ENCODE measurements at places on chromosomes 11 and 22.

DNA sequence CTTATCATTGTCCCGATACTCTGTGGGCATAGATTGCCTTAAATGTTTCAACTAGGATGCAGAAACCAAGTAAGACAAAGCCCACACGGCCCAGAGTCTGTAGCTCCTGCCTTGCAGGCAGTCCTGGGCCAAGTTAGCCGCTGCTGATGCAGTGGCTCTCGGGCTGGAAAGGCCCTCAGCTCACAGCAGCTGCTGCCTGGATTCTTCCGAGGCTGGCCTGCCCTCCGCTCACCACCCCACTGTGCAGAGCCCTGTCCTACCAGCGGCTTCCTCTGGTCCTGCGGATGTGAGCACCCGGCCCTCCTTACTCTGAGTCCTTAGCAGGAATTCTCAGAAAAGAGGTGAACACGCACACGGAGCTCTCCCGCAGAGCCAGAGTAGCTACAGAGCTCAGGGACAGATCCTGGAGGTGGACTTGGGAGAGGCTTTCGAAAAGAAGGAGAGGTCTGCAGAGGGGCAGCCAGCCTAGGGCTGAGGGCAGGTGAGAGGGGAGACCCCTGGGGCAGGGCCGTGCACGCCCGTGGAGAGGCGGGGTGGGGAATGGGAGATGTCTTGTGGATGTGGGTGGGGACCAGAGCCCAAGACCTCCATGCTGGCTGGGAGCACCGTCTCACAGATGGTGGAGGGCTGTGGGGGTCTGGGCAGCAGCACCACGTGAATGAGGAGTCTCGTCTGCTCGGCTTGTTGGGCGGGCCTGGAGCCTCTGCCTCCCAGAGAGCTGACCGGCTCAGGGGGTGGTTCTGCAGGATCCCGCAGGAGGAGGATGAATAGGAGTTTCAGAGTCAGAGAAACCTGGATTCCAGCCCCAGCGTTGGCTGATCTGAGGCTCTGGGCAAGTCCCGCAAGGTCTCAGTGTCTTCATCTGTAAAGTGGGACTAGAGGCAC, 117.4 kb upstream of the B3GAT1 start:
- DNase-seq = no peak

DNA sequence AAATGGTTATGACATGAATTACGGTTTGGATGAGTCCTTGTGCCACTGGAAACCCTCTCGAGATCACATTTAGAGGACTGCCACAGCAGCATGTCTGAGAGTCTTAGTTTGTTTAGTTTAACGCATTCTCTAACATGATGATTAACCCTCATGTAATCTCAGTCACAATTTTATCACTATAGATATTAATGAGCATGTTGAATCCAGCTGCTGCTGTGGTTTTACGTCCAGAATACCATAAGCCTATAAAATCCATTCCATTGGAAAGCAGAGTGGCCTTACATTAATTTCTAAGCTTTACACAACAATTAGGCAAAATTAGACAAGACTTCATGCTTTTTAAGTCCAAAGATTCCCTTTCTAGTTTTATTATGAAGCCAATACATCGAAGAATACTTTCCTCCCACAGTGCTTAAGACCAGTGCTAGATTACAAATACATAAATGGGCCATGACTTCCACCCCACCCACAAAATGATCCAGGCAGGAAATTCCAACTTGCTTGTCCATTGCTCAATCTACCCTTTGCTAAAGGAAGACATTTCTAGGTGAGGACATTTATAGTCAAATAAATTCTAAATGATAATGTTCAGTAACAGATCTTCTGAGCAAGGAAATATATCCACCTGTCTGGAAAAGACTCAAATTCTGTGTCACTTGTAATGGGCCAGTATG, 3.5 kb upstream of the ELMOD1 start:
- no peak for DNase-seq

GRCh38 chr11:84564180-84564866, 1062.8 kb downstream of the DLG2 start:
- peak; percentile 10 for DNase-seq

- no peak for DNase-seq
These were observed 2.6 kb downstream of the NAP1L4 start for GRCh38 chr11:2989551-2989950.

DNA sequence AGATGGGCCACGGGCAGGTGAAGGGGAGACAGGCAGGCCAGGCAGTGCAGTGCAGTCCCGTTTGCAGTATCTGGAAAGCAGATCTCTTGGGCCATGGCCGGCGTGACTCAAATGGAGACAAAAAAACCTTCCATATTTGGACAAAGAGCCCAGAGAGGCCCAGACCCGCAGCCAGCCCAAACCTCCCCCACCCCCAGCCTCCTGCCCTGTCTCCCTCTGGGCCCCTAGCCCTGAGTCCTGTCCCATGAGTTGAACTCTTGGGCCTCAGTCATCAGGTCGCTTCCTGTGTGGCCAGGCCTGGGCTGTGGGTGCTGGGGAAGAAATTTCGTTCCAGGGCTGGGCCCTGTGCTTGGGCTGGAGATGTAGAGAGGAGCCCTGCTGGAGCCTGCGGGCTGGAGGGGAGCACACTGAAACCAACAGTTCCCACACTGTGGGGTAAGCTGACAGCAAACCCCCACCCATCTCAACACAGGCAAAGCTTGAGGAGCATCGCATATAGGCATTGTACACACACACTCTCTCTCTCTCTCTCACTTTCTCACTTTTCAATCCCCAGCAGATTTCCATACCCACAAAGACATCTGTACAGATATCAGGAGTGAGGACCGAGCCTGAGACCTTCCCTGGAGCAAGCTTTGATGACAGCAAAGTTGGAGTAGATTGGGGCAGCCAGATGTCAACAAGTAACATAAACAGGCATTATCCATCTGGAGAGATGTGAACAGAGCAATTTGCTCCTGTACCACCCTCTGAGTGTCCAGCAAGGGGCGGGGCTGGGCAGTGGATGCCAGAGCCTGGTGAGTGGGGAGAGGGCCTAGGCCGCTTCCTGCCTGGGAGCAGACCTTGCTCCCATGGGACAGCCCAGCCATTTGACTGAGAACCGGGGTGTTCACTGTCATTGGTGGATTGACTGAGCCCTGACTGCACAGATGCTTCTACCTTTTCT, 17.2 kb downstream of the ARHGEF17 start:
- no peak for DNase-seq

- no peak for DNase-seq
These were observed 72.2 kb downstream of the PDHX start for GRCh38 chr11:34988294-34989255.

- DNase-seq = no peak
These were observed 11.5 kb upstream of the DKK3 start for GRCh38 chr11:12019866-12020416.

GRCh38 chr22:48218889-48219420, 1456.5 kb downstream of the TBC1D22A start:
- DNase-seq = no peak

DNA sequence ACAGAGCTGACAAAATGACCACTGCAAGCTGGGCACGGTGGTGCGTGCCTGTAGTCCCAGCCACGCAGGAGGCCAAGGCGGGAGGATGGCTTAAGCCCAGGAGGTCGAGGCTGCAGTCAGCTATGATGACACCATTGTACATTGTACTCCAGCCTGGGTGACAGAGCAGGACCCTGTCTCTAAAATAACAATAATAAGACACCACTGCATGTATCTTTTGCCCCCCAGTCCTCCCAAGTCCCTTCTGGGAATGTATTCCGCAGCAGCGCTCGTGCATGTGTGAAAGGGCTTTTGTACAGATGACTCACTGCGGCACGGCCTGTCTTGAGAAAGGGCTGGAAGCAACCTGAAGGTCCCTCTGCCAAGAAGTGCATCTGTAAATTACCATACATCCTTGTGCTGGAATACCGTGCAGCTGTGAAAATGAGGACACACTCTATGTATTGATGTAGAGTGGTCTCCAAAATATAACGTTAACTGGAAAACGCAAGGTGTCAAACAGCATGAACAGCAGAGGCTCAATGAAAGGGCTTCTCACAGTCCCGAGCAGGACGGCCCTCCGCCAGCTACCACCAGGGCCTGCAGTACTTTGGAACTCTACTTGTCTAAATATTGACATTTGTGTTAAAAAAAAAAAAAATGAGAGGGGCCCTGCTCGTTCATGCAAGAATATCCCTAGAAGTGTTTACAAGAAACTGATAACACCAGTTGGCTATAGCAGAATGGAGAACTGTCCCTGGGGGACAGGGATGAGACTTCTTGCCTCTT, 9.0 kb upstream of the CDC42EP2 start:
- DNase-seq = no peak

GRCh38 chr11:126007238-126007637, 55.4 kb downstream of the CDON start:
- no peak for DNase-seq

GRCh38 chr11:93870616-93871015, 20.2 kb upstream of the VSTM5 start:
- DNase-seq = no peak

DNA sequence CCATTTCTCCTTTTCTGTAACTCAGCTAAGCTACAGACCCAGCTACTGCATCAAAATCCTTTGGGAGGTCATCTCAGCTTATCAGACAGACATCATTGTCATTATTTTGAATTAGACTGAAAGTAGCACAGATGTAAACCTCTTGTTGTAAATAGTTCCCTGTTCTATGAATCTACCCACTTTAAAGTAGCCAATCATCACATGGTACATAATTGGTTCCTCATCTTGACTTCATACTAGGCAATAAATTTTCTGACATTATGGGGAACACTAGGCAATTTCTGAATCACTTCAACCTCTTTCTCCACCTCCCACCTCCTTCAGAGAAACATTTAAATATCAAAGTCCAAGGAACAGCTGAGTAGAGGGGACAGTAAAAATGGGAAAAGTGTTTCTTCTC, 47.9 kb downstream of the MPPED2 start:
- DNase-seq = no peak

DNA sequence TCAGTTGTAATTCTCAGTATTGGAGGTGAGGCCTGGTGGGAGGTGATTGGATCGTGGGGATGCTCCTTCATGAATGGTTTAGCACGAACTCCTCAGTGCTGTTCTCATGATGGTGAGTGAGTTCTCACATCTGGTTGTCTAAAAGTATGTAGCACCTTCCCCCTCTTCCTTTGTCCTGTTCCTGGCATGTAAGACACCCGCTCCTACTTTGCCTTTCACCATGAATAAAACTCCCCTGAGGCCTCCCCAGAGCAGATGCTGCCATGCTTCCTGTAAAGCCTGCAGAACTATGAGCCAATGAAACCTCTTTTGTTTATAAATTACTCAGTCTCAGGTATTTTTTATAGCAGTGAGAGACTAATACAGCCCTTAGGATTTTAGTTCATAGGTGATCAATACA, 191.5 kb downstream of the MAML2 start:
- no peak for DNase-seq

GRCh38 chr11:68040957-68041591, 2.2 kb downstream of the TCIRG1 start:
- DNase-seq = no peak

DNA sequence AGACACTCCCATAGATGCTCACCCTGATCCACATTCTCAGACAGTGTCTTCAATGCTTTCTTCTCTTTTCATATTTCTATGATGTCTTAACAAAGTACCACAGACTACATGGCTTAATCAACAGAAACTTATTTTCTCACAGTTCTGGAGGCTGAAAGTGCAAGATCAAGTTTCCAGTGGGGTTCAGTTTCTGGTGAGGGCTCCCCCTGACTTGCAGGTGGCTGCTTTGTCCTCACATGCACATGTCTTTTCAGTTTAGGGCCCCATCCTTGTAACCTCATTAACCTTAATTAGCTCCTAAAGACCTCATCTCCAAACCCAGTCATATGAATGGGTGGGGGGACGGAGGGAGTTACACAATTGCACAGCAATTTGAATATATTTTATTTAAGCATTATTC, 335.8 kb downstream of the AASDHPPT start:
- no peak for DNase-seq

- DNase-seq = peak; percentile 56
These were observed 1.2 kb downstream of the ROM1 start for GRCh38 chr11:62614275-62614674.

DNA sequence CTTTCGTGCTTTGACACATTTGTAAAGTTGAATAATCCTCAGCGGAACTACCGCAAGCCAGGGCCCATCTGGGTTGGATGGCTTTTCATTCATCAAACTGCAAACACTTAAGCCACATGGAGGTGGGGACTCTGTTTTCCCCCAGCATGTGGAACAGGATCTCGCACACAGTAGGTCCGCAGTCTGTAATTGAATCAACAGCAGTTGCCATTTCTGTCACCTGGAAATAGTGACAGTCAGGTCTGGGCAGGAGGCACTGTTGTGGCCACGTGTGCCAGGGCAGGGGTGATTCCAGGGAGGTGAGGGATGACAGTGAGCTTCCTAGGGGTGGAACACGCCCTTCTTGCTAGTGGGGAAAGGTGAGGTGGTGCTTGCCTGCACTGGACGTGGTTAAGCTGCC, 50.7 kb upstream of the ANO1 start:
- DNase-seq = no peak

GRCh38 chr11:111045407-111045803, 200.1 kb upstream of the POU2AF2 start:
- no peak for DNase-seq

DNA sequence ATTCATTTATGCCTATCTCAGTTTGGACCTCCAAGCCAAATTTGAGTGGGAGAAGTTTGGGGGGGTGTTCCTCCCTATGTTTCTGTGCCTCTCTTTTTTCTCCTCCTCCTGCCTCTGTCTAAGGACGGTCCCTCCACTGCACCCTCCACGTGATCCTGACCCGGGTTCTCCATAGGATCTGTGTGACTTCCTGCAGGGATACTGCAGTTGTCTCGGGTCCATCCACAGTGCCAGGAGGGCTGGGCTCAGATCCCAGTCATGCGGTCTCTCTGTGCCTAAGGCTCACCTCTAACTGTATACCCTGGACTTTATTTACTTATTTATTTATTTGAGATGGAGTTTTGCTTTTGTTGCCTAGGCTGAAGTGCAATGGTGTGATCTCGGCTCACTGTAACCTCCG, 1354.5 kb downstream of the BRD1 start:
- DNase-seq = no peak

DNA sequence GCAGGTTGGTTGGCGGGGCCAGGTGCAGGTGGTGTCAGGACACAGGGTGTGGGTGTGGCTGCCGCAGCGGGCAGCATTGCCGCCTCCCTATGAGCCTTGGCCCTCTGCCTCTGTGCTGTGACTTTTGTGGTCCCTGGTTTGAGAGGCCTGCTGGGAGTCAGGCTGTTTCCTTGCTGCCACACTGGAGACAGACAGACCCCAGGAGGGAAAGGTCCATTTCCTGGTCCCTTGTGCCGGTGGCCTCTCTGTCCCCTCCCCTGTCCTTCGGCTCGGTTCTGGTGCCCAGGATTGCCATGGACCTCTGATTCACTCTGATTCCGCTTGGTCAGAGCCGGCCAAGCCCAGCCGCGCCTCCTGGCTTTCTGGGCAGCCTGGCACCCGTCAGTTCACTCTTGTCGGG, 196.9 kb downstream of the TBC1D22A start:
- DNase-seq = no peak

- DNase-seq = no peak
These were observed 103.1 kb downstream of the NAT10 start for GRCh38 chr11:34208266-34209135.
